Activated CD4-positive, CD25-positive, alpha-beta regulatory T cell treated with anti-CD3 and anti-CD28 coated beads, Interleukin-2, amount 50 U/mL, for 72 hours (primary cell): ENCODE measurements at places on chromosomes 4 and X.

DNA sequence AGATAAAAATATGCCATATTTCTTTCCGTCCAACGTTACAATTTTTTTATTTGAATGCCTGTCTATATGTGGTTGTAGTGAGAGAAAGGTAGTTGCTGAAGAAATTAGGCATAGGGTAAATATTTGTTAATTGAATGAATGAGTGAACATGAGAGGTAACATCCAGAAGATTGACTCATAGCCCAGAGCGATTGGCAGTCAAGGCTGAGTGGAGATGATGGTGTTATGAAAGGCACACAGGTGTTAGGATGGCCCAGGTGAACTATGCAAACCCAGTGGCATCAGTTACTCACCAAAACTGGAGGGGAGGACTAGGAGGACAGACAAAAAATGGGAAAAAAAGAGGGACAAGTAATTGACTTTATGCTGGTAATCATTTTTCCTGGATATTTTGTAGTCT is 31.7 kb upstream of the SPRY1 start:
- DNase-seq, result no peak

GRCh38 chr4:145231906-145232700 is 51.7 kb upstream of the OTUD4 start:
- no peak for DNase-seq

DNA sequence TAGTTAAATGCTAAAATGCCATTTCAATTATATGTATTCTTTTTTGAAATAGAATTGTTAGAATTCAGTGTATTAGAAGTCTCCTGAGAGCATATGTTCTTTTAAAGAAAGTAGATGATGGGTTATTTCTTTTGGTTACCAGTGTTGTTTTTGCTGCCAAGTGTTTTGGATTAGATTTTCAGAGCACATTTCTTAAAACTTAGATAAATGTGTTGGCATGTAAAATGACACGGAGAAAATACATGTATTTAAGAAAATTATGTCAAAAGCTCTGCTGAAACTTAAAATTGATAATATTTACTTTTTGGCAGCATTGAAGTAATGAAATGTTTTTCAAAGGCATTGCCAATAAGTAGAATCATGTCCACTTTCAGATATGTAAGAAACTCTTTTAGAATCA is 379.7 kb downstream of the ADGRL3 start:
- no peak for DNase-seq

GRCh38 chrX:1582686-1583437 is 8.5 kb upstream of the AKAP17A start:
- peak; percentile 58 for DNase-seq

DNA sequence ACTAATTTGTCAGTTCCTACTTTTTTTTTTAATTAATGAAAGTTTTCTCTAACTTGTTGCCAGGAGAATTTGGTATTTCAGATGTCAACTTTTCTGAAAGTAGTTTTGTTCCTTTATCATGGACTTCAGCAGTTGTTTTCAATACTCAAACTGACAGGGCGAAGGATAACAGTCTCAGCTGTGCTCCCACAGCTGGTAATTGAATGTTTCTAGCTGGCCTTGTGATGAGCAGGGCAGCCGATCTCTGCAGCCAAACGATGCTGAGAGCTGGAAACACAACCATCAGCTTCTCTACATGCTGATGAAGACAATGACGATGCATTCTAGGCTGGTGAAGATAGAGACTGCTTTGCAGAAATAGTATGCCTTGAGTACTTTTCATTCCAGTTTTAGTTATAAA is 130.0 kb upstream of the MAP9 start:
- DNase-seq, result no peak

DNA sequence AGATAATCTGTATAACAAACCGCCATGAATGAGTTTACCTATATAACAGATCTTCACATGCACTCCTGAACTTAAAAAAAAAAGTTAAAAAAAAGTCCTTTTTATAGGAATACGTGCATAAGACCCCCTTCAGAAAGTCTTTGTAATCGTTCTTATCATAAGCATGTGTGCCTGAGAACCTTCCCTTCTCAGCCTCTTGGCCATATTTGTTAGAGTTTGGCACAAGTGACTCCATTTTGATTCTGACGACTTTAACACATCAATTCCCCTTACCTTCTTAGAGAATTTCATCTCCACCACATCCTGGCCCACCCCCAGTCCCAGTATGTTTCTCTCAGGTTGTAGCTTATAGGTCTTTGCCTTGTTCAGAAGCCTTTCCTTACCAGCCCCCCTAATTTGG is 16.0 kb upstream of the ANXA5 start:
- DNase-seq, result no peak

GRCh38 chrX:69028006-69028760 is 137.1 kb downstream of the PJA1 start:
- no peak for DNase-seq

GRCh38 chr4:83604321-83604720 is 68.4 kb downstream of the GPAT3 start:
- DNase-seq, result no peak

DNA sequence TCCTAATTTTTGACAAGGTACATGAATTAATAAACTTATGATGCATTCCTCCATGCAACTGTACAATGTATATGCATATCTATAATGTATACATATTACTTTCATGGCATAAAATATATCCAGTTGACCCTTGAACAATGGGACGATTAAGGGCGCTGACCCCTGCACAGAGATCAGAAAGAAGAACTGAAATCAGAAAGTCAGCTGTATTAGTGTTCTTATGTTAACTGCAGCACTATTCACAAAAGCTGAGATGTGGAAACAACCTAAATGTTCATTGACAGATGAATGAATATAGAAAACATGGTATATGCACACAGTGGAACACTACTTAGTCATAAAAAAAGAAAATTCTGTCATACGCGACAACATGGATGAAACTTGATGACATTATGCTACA is 457.1 kb downstream of the GBA3 start:
- no peak for DNase-seq

DNA sequence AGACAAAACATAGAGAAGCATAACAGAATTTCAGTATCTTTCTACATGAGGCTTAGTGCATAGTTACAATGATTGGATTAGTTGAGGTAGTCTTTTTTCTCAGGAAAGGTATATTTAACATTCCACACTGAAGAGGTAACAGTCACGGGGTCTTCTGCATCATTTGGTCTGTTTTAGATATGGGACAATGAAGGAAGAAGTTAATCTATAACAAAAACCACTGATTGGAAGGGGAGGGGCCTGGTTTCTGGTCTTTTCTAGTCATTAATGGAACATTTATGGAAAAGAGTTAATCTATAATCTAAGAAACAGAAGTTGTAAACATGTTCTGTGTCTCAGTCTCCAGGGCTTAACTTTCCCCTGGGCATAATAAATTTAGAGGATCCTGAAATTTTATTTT is 37.3 kb upstream of the HPSE start:
- DNase-seq, result no peak

- DNase-seq, result no peak
Measured at GRCh38 chr4:121685257-121685656, 11.5 kb downstream of the ANXA5 start.

DNA sequence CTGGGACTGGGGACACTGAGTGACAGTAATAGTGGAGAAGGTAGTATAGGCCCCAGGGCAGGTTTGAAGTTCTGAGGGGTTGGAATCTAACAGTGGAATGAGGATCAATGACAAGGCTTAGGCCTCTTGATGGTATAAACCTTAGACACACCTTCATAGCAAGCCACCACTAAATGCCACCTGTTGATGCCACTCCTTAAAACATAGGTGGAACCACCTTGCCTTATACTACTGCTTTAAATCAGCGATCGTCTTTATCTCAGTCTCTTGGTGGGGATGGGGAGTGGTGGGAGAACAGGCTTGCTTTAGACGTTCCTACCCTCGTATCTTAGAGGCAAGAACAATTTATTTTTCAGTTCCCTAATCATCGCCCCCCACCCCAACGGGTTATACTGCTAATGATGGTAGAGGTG is 1.2 kb downstream of the RAB33B start:
- DNase-seq, result no peak

GRCh38 chr4:16238327-16238726 is 12.1 kb upstream of the TAPT1 start:
- no peak for DNase-seq

DNA sequence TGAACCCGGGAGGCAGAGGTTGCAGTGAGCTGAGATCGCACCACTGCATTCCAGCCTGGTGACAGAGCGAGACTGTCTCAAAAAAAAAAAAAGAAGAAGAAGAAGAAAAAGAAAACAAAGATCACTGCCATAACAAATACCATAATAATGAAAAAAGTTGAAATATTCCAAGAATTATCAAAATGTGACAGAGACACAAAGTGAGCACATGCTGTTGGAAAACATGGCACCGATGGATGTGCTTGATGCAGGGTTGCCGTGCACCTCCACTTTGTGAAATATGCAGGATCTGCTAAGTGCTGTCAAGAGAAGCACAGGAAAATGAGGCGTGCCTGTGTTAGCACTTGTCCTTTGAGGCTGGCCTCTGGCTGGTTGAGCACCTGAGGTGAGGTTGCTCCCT is 133.3 kb downstream of the STK32B start:
- no peak for DNase-seq

- no peak for DNase-seq
Measured at GRCh38 chrX:43255596-43255995, 400.5 kb upstream of the MAOA start.

DNA sequence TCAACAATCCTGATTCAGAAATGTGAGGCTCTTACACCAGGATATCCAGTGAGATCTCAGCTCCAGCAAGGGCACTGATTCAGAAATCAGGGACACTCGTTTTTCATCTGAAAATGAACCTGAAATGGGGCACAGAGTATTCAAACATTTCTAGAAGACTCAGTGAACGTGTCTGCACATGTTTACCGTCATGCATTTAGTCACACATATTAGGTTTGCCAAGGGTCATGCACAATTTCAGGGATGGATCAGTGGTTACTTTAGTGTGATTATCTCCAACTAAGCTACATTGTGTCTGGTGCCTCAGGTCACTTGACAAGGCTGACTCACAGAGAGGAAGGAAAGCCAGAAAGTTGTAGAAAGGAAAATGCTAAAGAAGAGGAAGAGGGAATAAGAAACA is 33.6 kb upstream of the SPANXN2 start:
- no peak for DNase-seq

DNA sequence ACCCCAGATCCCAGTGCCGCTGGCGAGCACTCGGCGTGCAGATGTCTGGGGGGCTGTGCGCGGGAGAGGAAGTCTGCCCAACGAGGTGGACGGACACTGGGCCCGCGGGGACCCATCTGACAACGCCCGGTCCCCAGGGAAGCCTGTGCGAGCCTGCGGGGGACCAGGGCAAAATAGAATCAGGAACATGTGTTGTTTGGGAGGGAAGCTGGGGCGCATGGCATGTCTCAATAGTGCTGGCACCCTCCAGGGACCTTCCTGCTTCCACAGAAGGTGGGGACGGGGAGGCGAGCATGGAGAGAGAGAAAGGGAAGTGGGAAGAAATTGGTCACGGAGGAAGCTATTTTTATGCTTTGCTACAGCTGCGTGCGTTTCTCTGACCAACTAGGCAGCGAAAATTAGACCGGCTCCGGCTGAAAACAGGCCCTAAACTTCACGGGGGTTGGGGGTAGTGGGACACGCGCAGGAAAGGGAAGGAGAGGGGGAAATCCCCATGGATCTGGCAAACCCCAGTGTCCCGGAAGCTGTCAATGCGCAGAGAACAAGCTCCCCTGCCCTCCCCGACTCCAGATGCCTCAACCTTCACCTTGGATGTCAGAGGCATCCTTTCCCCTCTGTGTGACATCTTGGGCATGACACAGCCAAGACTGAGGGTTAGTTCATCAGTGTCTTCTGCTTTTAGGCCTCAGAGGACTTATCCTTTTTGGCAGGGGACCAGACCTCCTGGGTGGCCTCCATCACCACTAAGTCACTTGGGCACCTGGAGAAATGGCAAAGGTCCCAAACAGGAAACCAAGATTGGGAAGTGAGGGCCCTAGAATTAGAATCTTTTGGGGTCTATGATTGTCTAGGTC is 169.8 kb upstream of the BCOR start:
- DNase-seq, result no peak

- no peak for DNase-seq
Measured at GRCh38 chr4:76388160-76388908, 32.6 kb downstream of the CCDC158 start.

DNA sequence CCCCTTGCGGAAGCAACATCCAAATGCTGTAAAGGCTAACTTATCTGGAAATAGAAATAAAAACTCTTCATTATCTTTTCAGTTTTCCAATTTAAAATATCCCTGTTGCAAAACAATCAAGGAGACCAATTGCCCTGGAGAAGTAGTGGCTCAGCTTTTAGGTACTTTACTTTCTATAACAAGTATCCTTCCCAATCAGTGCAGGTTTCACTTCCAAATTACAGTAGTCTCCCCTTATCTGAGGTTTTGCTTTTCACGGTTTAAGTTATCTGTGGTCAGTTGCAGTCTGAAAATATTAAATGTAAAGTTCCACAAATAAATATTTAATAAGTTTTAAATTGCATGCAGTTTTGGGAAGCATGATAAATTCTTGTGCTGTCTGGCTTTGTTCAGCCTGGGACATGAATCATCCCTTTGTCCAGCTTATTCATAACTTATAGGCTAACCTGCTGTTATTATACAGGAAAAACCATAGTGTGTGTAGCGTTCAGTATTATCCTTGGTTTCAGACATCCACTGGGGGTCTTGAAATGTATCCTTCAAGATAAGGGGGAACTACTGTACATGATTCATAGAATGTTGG is 973.1 kb upstream of the GRID2 start:
- DNase-seq, result no peak

- no peak for DNase-seq
Measured at GRCh38 chr4:59057804-59058203, 1947.6 kb upstream of the IGFBP7 start.

DNA sequence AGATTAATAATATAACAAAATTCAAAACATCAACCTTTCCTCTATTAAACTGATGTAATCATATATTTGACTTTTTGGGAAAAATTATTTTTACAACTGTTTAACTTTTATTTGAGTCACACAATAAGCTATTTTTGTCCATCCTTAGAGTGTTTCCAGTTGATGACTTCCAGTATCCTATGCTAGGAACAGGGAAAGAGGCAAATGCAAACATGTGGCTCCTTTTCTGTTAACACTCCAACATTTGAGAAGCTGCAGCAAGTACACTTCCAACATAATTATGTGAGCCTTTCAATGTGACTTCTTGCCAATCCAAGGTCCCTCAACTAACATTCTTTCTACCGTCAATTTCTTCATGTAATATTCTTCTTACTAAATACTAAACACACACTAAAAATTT is 117.7 kb downstream of the PPA2 start:
- DNase-seq, result no peak

- no peak for DNase-seq
Measured at GRCh38 chr4:57159866-57160265, 49.7 kb upstream of the IGFBP7 start.

- no peak for DNase-seq
Measured at GRCh38 chr4:147096667-147097604, 151.3 kb upstream of the TTC29 start.

GRCh38 chrX:93985344-93986307 is 311.6 kb downstream of the FAM133A start:
- DNase-seq, result no peak

GRCh38 chr4:53994382-53995102 is 69.9 kb downstream of the CHIC2 start:
- DNase-seq, result no peak

- no peak for DNase-seq
Measured at GRCh38 chrX:11137543-11138139, 26.5 kb downstream of the HCCS start.

GRCh38 chr4:181507938-181508337 is 735.3 kb upstream of the TENM3 start:
- DNase-seq, result no peak

- DNase-seq, result no peak
Measured at GRCh38 chr4:19514276-19515070, 737.2 kb upstream of the SLIT2 start.
